Thoracic aorta (tissue), 2 donors: ENCODE measurements at places on chromosomes 2 and 18. TPM values are rescaled to one million over a fixed set of nuclear protein-coding genes. Genes with fewer than 3 reads are reported as not detected.

DNA sequence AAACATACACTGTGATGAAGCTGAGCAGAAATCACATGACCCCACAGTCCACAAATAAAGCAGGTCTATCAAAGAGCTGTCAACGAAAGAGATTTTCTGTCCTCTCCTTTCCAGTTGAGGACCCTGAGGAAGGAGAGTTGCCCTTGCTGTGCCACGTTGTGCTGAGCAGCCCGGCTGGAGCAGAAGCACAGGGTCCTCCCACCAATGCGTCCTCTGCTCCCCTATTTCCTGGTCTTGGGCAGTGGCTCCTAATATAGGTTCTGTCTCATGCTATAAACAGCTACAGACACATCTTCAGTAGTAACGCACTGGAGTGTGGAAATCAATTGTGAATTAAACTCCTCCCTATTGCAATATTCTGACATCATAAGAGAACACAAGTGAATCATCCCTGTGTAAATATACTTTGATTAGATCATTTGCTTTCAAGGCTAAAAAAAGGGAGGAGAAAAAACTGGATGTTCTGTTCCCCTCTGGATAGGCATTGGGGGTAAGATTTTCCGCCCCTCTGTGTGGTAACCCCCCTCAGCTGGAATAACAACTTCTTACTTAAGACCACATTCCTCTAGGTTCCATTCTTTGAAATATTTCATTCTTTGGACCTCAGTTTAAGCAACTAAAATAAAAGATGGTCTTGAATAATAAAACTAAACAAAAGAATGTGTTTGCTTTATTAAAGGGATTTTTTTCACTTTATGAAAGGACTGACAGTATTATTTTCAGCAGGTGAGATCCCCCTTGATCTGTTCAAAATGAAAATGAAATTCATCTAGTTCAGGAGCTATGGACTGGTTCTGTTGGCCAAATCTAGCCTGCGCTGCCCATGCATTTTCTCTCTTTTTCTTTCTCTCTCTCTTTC lies 8.3 kb upstream of the RHOB start:
- H3K27me3 ChIP-seq, result no peaks in the 10 kb centered on the region
- peak overlapping the region; percentile 72 for H3K27ac ChIP-seq
- no peak for DNase-seq
- peaks cover 20% of the 10 kb centered on the region for H3K4me1 ChIP-seq

The CYP27A1 gene
- total RNA-seq, result 31.6 TPM

The KIF1A gene
- 0.92 TPM for total RNA-seq

DNA sequence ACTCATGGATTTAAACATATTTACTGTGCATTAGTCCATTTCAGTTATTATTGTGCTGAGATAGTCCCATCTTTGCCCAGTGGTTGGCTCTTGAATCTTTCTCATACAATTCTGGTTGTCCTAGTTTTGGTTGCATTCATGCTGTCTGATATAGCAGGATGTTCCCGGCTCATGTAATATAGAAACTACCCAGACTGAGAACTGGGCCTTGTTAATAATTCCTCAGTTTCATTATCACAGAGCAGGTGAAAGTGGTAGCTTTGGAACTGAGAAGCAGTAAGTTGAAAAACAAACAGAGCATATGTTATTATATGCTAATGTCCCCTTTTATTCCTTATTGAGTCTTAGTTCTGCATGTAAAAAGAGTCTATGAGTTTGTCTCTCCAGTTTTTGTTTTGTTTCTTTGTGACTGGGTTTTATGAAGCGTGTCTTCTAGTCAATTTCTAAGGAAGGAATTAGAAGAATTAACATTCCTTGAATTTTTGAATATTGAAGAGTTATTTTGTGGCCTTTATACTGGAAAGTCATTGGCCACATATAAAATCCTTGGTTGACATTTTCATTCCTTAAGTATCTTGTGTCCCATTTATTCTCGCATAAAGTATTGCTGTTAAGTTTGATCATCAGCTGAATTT lies 43.3 kb downstream of the EIF5B start:
- no peak overlapping the region for H3K27ac ChIP-seq
- no peaks in the 10 kb centered on the region for H3K4me1 ChIP-seq
- H3K27me3 ChIP-seq, result no peaks in the 10 kb centered on the region
- no peak overlapping the region for H3K4me3 ChIP-seq
- DNase-seq, result no peak
- peaks cover 30% of the 10 kb centered on the region for H3K36me3 ChIP-seq

DNA sequence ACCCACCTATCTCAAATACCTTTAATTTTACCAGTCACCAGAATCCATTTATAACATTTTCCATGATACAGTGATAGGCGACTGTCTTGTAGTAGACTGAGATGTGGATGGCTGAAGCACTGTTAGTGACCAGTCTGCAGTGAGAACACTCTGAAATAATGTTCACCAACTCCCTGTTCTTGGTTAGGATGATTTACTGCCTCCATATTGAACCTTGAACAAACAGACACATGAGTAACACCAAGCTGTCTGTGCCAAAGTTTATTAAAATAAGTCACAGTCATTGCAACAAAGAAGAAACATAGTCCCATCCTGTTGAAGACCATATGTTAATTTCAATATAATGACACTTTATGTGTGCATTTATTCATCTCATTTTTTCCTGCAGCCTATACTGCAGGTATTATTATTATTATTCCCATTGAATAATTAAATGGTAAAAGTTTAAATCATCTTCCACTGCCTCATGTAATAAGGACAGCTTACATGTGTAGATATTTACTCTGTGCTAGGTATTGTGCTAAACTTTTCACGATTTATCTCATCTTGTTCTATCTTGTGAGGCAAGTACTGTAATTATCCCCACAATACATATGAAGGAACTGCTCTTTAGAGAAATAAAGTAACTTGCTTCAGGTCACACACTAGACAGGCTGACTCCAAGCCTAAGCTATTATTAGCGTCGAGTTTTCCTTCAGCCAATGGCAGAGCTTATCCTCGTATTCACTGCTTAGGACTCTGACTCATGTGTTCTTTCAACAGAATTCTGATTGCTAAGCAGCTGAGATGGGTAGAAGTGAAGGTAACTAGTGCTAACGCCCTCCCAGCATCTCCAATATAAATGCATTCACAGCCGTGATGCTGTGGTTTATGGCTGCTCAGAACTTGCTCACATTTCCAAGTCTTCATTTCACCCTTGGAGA lies 62.5 kb downstream of the ONECUT2 start:
- H3K27ac ChIP-seq, result peak overlapping the region; percentile 28
- DNase-seq, result no peak
- H3K4me1 ChIP-seq, result peaks cover 23% of the 10 kb centered on the region

- no peak overlapping the region for H3K27ac ChIP-seq
- H3K4me1 ChIP-seq, result no peaks in the 10 kb centered on the region
- H3K27me3 ChIP-seq, result no peaks in the 10 kb centered on the region
- no peaks in the 10 kb centered on the region for H3K36me3 ChIP-seq
- H3K4me3 ChIP-seq, result no peak overlapping the region
Observed at GRCh38 chr2:63668000-63668399, 79.2 kb downstream of the MDH1 start.
